NCI-H1417 treated with DMSO at 0.1 percent for 48 hours (cell line): ENCODE measurements at places on chromosomes 5 and 9.

GRCh38 chr5:179225387-179225786 lies 119.9 kb downstream of the ADAMTS2 start:
- DNase-seq: no peak

DNA sequence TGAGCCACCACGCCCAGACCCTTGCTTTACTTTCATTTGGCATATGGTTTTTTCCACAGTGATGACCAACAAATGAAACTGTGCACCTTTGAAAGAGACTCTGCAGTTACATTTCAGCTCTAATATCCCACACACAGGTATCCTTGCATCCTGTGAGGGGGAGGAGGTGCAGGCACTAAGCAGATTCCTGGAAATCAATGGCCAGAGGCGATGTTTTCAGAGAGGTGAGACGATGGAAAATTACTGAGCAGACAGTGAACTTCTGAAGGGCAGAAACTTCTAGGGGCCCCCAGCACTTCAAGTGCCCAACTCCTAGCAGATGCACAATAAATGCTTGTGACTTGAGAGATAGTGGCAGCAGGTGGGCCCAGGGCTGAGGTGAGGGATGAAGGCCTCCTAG lies 29.8 kb upstream of the GNE start:
- no peak for DNase-seq

- DNase-seq: no peak
Measured at GRCh38 chr5:149381986-149382338, 2.9 kb upstream of the IL17B start.

- DNase-seq: no peak
Measured at GRCh38 chr5:77356740-77357139, 135.4 kb downstream of the WDR41 start.

- DNase-seq: no peak
Measured at GRCh38 chr5:144166696-144167095, 3.8 kb downstream of the YIPF5 start.

DNA sequence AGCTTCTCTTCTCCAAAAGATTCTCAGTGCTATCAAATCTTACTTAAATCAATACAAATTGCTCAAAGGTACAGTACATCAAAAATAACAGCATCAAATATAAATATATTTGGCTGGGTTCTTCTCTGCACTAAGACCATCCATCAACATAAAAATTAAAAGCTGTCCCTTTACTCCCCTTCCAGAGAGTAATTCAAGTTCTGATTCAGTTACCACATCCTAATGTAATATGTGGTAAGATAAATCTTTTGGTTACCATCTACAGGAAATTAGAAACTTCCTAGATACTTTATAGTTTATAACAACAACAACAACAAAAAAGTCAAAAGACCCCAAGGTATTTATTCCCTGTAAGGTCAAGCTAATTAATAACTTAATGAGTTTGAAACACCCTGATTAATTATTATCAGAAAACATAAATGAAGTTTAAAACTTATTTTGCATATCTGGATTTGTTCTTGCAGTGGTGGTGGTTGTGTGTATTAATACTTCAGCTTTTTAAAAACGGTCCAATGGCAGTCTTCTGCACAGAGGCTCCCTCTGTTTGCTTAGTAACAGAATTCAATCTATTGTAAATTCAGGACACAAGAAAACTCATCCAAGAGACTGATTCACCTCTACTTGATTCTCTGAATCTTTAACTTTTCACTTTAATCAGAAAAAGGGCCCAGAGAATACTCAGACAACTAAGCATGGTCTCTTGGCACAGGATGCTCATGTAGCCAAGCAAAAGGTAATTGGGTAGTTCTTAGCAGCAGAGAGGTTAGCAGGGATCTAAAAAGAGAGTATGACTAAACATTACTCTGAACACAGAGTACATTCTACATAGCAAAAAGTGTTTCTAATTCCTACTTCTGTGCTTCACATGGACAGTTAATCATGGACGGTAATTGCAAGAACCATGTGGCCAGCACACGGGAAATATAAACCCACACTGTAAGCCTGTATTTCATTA lies 20.1 kb downstream of the DIAPH1 start:
- DNase-seq: no peak

GRCh38 chr5:158285698-158286097 lies 426.8 kb upstream of the CLINT1 start:
- DNase-seq: no peak

DNA sequence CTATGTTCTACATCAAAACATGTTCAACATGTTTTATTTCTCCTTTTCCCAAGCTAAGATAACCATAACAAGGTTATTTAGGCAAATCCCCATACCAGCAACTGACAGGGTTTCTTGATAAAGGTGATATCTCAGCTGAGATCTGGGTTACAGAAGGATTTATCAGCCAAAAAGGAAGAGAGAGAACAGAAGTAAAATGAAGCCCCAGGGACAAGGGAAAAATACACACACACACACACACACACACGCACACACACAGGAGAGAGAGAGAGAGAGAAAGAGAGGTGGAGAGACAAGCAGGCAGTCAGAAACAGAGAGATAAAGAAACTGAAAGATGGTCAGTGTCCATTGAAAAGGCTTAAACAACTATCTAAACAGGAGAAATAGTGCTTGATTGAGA lies 19.7 kb upstream of the MLLT3 start:
- no peak for DNase-seq

- DNase-seq: no peak
Measured at GRCh38 chr9:92359394-92359995, 33.7 kb downstream of the CENPP start.

- DNase-seq: no peak
Measured at GRCh38 chr5:154783774-154784460, 28.7 kb downstream of the LARP1 start.

- DNase-seq: no peak
Measured at GRCh38 chr5:159050316-159051143, 49.2 kb downstream of the EBF1 start.

DNA sequence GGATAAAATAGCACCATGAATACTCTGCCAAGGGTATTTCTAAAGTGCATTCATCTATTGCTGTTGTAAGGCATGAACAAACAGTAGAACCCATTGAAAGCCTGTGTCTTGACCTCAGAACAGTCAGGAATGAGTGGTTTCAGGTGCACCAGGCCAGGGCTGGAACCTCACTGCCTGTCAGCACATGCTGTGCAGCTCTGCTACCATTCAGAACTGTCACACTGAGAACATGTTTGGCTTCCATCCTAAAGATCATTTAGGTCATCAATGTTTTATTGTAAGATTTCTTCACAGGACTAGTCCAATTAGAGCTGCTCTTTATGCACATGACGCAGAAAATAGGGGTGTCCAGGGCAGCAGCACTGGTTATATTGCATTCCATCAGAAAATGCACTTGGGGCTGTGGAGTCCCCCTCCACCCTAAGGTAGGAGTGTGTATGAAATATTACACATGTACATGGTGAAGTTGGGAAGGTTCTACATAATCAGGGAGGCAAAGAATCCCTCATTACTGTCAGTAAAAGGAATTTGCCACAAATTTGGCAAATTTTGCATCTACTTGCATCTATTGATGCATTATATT lies 408.0 kb downstream of the CTNND2 start:
- DNase-seq: no peak

GRCh38 chr9:136541179-136541578 lies 4.7 kb downstream of the NOTCH1 start:
- no peak for DNase-seq

GRCh38 chr9:109908459-109909390 lies 128.7 kb downstream of the PALM2AKAP2 start:
- DNase-seq: no peak

GRCh38 chr9:28120184-28120583 lies 546.9 kb upstream of the C9orf72 start:
- DNase-seq: no peak
